ENCODE measurements at places on chromosomes 6 and 20. TPM values are rescaled to one million over a fixed set of nuclear protein-coding genes. Genes with fewer than 3 reads are reported as not detected.

GRCh38 chr6:43187821-43188220 lies 5.8 kb downstream of the CUL9 start:
- no peaks in the 10 kb centered on the region for H3K27me3 ChIP-seq
- no peak for DNase-seq
- peaks cover 32% of the 10 kb centered on the region for H3K4me1 ChIP-seq
- no peak overlapping the region for H3K27ac ChIP-seq

Gene GNAS-AS1
- 0.89 TPM for total RNA-seq

Gene DUSP15
- not detected for total RNA-seq

- no peak for DNase-seq
- H3K36me3 ChIP-seq, result no peaks in the 10 kb centered on the region
- H3K4me3 ChIP-seq, result no peak overlapping the region
- no peak overlapping the region for H3K27ac ChIP-seq
- no peaks in the 10 kb centered on the region for H3K27me3 ChIP-seq
These were observed 54.6 kb downstream of the FOXC1 start for GRCh38 chr6:1664329-1664728.

Data from activated CD8-positive, alpha-beta memory T cell treated with anti-CD3 and anti-CD28 coated beads, Interleukin-2, amount 10 ng/mL, durations not matched to agents 7 days and 5 days (primary cell).